Kidney capillary endothelial cell (primary cell): ENCODE measurements at places on chromosomes 2 and 18.

GRCh38 chr2:6446938-6447608, 418.6 kb downstream of the CMPK2 start:
- no peak for DNase-seq

- DNase-seq: no peak
These were observed 32.1 kb downstream of the HK2 start for GRCh38 chr2:74865770-74866674.

DNA sequence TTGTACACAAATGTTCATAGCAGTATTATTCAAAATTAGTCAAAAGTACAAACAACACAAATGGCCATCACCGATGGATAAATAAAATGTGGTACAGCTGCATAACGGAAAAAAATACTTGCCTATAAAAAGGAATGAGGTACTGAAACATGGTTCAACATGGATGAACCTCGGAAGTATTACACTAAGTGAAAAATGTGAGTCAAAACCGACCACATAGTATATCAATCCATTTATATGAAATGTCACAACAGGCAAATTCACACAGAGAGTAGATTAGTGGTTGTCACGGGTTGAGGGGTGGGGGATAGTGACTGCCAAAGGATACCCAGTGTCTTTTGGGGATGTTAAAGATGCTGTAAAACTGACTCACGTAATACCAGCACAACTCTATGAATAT, 3.5 kb downstream of the SS18 start:
- DNase-seq: no peak

GRCh38 chr18:75618146-75618545, 190.6 kb upstream of the SMIM21 start:
- no peak for DNase-seq

GRCh38 chr2:171069286-171069956, 91.3 kb downstream of the TLK1 start:
- DNase-seq: no peak

GRCh38 chr2:40230707-40231432, 221.0 kb downstream of the SLC8A1 start:
- DNase-seq: no peak
